ENCODE measurements at places on chromosomes 4 and X. TPM values are rescaled to one million over a fixed set of nuclear protein-coding genes. Genes with fewer than 3 reads are reported as not detected.

Gene MTCP1
- polyA plus RNA-seq = 13.2 TPM

Gene CLNK
- polyA plus RNA-seq = not detected

Gene CDKN2AIP
- 18.9 TPM for polyA plus RNA-seq

Gene FAM47E
- polyA plus RNA-seq = 11.1 TPM

Gene SMIM43
- 0.95 TPM for polyA plus RNA-seq

Gene SPARCL1
- polyA plus RNA-seq = 15.7 TPM

Gene CCDC110
- 0.16 TPM for polyA plus RNA-seq

Gene XAGE1B
- not detected for polyA plus RNA-seq
